Ascending aorta (tissue), 2 donors: ENCODE measurements at places on chromosomes 4 and X.

- no peak for DNase-seq
Measured at GRCh38 chr4:154838694-154839093, 57.6 kb downstream of the RBM46 start.

DNA sequence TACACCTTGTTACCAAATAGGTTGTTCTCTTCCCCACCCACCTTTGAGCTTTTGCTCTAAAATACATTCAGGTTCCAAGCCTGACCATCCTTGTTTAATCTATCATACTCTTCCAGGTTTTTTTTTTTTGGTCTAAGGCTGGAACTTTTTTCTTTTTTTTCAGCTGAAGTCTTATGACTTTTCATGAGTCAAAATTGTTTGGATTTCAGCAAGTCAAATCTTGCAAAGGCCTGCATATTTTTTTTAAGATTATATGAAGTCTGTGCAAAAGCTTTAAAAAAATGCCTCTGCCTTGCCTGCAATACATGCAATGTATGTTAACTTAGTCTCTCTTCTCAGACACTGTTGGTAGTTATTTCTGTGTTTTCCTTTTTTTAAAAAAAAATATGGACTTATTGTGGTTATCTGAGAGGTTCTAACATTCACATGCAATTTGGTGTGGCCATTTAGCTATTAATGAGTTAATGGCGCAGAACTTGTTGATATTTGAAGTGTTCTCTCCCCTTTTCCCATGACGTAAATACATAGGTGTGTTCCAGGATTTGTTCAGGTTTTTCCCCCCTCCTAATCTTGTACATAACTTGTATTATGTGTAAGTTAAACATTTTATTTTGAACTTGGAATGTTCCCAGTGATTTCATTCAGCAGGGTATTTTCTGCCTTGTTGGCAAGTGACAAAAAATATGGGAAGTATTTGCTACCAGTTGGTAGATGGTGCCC is 58.7 kb downstream of the CCKAR start:
- no peak for DNase-seq

- DNase-seq = no peak
Measured at GRCh38 chr4:56231410-56231809, 155.9 kb downstream of the AASDH start.

- DNase-seq = no peak
Measured at GRCh38 chrX:120260369-120260768, 9.8 kb downstream of the ZBTB33 start.

GRCh38 chr4:108171339-108172230 is 2.9 kb upstream of the LEF1 start:
- no peak for DNase-seq

GRCh38 chr4:104330125-104330905 is 164.4 kb downstream of the CXXC4 start:
- no peak for DNase-seq

- no peak for DNase-seq
Measured at GRCh38 chrX:55004231-55004630, 4.1 kb downstream of the APEX2 start.

GRCh38 chr4:122224348-122224747 is 72.2 kb downstream of the BLTP1 start:
- DNase-seq = no peak

DNA sequence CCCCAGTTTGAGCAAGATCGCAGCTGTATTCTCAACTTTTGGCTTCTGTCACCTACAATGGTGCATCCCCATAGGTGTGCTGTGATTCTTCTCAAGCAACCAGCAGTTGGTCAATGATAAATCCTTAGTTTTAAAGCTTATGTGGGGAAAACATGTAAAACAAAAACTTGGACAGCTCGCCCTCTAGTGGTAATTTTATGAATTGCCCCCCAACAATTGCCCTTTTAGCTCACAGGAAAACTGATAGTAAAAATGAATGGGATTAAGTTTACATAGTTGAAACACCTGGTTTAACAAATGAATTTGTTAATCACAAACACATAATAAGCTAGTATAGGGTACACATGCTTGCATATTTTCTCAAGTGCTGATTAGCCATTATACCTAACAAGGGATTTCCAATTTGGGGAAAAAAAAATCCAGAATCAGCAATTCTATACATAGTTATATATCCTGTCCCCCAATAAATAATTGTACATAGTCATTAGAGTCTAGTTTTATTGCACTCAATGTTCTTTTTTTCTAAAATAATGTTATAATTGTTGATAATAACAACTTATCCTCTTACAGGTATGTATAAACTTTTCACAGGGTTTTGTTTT is 30.1 kb downstream of the TEX13A start:
- DNase-seq = no peak

GRCh38 chr4:41678951-41679350 is 69.6 kb downstream of the PHOX2B start:
- no peak for DNase-seq

DNA sequence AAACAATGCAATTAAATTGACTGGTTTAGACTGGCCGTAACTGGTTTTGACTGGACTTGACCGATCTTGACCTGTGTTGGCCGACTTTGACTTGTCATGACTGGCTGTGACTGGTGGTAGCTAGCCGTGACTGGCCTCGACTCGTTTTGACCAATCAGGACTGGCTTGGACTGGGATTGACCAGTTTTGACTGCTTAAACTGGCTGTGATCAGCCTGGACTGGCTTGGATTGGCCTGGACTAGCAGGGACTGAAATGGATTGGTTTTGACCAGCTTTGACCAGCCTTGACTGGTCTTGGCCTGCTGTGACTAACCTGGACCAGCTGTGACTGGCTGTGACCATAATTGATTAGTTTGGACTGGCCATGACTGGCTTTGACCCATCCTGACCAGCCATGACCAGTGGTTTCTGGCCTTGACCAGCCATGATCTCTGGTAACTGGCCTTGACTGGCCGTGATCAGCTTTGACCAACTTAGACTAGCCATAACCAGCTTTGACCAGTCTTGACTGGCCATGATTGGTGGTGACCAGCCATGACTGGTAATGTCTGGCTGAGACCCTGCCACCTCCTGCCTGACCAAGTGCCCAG is 13.1 kb downstream of the SUV39H1 start:
- DNase-seq = no peak

GRCh38 chr4:164095313-164096110 is 601.0 kb downstream of the TMA16 start:
- DNase-seq = no peak

DNA sequence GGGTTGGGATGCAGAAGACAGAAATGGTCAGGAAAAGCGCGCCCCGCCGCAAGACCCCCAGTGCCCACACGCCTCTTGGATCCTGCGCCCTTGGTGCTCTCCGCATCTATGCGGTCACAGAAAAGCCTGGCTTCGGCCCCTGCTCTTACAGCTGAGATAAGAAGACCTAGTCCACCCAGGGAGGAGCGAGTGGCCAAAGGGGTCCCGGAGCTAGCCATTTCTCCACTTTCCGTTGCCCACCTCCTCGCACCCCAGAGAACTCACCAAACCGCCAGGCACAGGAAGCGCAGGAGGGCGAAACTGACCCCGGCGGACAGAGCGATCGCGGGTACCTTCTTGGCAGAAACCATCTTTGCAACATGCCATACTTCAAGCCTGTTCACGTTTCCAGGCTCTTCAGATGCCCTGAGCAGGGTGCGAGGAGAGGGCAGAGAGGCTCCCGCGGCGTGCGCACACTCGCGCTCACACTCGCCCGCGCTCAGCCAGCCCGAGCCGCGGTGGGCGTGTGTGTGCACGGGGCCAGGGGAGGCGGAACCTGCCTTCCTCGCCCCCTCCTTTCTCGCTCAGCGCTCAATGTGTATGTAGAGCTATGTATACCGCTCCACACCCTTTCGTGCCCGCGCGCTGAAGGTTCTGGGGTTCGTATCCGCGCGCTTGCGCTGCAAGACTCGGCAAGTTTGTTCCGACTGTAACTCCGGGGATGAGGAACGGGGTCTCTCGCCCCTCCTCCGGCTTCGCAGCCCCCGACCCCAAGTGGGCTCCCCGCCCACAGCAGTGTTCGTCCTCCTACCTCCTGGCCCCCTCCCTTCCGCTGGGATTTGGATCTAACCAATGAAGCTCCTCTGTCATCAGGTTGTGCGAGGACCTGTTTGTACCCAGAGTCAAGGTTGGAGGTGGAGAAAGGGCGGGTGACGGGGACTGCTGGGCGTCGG is at the start of gene GABRA4:
Gene GABRA4 (minus strand): TSS at position 507 of the 932 bp plus-strand sequence. CDS start 157 bp downstream, at position 350.
- no peak for DNase-seq

- DNase-seq = no peak
Measured at GRCh38 chr4:99144070-99144469, at the start of gene ADH4. ADH4 (minus strand) TSS chr4:99144297; CDS start chr4:99144222, 75 bp downstream.

GRCh38 chr4:125780164-125780563 is 465.4 kb downstream of the FAT4 start:
- DNase-seq = no peak

- peak; percentile 26 for DNase-seq
Measured at GRCh38 chrX:119015407-119016237, 41.2 kb downstream of the LONRF3 start.

DNA sequence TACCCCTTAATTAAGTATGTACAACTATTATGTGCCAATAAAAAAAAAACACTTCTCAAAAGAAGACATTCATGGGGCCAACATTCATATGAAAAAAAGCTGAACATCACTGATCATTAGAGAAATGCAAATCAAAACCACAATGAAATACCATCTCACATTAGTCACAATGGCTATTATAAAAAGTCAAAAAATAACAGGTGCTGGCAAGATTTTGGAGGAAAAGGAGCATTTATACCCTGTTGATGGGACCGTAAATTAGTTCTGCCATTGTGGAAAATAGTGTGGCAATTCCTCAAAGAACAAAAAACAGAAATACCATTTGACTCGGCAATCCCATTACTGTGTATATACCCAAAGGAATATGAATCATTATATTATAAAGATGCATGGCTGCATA is 229.9 kb downstream of the PAPSS1 start:
- DNase-seq = no peak

GRCh38 chrX:35785075-35785474 is 13.1 kb upstream of the MAGEB16 start:
- DNase-seq = no peak

DNA sequence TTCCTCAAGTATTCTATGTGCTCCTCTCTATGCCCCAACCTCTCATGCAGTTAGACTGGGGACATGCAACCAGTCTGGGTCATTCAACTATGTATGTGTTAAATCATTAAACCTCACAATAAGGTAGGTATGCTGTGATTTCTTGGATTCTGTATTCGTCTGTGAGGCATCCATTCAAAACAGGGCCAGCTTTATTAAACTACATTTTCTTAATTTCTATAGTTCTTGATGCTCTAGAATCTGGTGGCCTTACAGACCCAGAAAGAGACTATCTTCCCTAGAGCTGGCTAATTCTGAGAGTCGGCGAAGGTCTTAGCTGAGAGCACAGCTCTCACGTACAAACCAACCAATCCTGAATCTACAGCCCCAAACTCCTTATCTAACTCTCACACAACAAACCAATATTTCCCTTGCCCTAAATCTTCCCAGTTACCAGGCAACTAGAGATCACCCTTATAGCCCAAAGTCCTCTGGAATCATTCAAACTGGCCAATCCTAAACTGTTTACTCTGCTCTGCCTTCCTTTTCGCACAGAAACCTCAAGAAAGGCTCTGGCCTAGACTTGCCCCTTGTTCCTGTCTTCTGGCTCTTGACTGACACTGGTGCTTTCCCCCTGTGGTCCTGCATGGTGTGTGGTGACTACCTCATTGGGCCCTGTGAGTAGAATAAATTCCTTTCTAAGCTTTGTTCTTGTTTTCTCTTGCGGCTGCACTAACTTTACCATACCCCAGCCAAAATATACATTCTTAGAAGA is 203.5 kb upstream of the TET2 start:
- no peak for DNase-seq

- no peak for DNase-seq
Measured at GRCh38 chr4:60962286-60962685, 237.8 kb upstream of the ADGRL3 start.

DNA sequence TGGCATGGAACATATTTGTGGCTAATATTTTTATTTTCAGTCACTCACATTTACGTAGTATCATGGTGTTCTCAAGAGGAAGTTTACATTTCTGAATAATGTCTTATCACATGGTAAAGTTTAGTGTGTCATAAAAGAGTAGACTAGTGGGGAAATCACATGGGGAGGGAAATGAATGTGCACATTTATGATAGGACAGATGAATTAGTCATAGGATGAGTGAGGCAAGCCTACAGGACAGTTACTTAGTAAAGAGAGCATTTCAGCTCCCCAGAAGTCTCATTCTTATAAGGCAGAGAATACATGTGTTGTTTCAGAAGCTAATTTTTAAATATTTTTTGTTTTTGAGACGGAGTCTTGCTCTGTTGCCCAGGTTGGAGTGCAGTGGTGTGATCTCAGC is 6.2 kb downstream of the GK start:
- DNase-seq = no peak

DNA sequence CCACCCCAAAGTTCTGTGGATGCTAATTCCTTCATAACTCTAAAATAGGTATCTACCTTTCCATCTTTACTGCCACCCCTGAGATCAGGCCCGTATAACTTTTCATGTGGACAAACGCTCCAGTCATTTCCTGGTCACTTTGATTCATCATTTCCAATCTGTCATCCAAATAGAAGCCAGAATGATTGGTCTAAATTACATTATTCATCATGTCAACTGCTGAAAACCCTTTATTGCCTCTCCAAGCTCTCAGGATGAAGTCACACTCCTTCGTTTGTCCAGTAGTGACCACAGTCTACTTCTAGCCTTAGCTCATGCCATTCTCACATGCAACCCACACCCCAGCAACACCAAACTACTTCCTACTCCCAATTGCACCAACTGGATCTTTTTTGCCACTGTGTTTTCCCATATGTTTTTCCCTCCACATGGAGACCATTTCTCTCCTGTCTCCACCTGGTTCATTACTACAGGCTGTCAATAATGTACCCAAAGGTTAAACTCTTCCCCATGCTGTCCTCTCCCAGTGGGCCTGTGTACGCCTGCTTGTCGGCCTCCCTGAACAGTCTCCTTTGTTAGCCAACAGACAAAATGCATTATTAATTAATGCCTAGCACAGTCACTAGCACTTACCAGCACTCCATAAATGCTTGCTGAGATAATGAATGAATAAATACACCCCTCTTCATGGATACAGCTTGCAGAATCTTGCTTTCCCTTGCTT is 382.6 kb upstream of the NOCT start:
- DNase-seq = no peak

DNA sequence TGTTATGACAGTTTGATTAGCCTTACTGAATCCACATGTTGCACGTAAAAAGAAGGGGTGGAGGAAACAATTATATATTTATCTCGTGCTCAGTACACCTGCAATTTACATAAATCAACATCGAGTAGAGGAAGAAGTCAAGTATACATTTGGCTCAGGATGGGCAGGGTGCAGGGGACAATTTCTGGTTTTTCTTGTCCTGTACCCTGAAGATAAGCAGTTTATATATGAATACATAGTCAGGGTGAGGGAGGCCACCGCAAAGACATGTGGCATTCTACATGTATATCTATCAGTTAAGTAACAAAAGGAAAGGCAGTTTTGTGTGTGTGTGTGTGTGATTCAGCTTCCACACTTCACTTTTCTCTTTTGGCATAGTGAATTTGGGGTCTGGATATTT is 11.1 kb upstream of the EREG start:
- DNase-seq = no peak

GRCh38 chr4:7434766-7435150 is at the start of gene PSAPL1:
PSAPL1 (minus strand) TSS chr4:7434930; CDS start chr4:7434879, 51 bp downstream.
- DNase-seq = no peak
